GM04504 (cell line): ENCODE measurements at places on chromosomes 3 and 15.

DNA sequence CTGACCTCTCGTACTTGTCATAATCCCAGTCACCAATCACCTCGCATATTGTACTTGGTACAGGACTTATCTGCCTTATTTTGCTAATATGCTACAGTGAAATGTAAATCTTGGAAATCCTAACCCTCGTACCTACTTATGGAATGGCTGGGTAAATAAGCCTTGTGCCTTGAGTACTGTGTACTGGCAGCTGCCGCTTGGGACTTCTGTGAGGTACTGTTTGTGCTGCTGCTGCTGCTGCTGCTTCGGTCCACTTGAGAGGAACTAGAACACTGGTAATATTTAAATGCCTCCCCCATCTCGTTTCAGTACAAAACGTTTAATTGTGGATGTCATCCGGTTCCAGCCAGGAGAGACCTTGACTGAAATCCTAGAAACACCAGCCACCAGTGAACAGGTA lies 42.5 kb upstream of the CRTC3 start:
- DNase-seq: no peak

- no peak for DNase-seq
Measured at GRCh38 chr3:37139567-37140052, 34.8 kb downstream of the LRRFIP2 start.

DNA sequence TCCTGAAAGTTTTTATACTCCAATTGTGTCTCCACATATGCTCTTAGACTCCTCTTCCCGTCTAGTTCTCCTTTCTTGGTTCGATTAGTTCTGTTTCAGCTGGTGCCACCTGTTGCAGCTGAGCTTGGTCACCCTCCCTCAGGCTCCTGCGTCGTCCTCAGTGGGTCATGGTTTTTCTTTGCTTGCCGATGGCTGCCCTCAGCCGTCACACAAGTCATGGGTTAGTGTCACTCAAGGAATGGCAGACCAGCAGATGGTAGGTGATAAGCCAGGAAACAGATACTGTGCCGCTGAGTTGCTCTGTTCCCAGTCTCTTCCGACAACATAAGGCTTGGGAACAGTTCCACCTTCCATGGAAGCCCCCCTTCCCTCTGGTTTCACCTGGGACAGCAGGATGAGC lies 109.9 kb downstream of the IGF1R start:
- DNase-seq: no peak

DNA sequence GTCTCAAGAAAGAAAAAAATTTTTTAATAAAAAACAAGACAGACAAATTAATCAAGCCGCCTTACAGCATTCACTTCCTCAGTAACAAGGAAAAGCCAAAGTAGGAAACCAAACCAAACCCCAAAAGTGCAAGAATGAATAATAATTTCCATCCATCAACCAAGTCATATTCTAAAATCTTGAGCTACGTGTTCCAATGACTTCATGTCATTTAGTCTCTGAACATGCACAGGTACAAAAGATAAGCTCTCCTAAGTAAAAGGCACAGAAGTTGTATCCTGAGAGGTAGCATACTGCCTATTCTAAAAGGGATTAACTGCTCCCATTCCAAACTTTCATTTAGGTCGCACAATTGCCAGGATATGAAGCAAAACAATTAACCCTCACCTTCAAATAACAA lies 29.7 kb downstream of the SLC4A7 start:
- DNase-seq: no peak

DNA sequence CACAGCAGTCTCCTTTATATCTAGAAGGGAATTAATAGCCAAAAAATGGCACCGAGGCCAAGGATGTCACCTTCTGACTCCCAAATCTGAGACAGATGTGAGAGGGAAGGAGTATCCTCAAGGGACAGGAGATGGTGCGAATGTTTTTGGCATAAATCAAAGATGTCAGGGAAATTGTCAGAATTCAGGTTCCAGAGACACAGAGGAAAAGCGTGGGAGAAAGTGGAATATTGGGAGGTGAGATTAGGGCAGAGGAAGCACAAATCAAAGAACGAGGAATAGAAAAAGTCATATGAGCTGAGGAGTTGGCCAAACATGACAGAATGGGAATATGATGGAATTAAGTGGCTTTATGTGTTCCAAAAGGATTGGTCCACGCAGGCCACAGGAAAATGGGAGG lies 6.0 kb downstream of the CCR5AS start:
- no peak for DNase-seq

DNA sequence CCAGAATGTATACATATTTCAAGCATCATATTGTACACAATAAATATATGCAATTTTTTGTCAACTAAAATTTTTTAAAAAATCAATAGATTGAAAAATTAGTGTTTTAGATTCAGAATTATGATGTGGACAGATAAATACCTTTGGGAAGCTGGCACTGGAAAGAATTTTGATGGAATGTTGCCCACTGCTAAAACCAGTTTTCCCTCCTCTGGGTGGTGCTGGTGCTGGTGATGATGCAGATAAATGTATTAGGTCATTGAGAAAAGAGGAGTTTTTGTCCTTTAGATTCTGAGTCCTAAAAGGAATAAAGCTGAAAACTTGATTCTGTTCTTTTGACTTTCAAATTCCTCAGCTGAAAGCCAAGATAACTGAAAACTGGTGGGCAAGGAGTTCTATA lies 56.0 kb upstream of the SUCLG2 start:
- no peak for DNase-seq

DNA sequence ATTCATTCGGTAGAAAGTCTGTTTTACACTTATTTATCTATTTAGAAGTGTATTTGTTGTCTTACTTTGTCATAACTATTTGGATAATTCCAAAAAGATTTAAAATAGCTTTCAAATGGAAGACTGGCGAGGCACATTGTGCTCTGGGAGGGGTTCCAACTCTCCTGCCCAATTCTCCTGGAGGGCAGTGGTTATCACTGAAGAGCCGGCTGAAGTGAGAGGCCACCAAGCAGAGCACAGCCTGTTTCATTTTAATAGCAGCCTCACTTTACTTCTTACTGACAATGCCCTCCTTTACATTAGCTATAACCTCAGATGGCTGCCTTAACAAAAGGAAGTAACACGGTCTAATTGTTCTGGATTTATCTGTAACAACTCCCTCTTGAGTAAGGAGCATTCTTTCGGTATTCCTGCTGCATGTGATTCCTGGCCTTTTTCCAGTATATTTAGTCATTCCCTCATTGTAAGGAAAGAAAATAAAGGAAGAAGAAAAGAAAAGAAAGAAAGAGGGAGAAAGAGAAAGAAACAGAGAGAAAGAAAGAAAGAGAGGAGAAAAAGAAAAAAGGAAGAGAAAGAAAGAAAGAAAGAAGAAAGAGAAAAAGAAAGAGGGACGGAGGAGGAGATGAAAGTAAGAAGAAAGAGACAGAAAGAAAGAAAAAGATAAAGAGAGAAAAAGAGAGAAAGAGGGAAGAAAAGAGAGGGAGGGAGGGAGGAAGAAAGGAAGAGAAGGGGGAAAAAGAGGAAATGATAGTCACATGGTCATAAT lies 339.8 kb upstream of the WNT5A start:
- DNase-seq: no peak

DNA sequence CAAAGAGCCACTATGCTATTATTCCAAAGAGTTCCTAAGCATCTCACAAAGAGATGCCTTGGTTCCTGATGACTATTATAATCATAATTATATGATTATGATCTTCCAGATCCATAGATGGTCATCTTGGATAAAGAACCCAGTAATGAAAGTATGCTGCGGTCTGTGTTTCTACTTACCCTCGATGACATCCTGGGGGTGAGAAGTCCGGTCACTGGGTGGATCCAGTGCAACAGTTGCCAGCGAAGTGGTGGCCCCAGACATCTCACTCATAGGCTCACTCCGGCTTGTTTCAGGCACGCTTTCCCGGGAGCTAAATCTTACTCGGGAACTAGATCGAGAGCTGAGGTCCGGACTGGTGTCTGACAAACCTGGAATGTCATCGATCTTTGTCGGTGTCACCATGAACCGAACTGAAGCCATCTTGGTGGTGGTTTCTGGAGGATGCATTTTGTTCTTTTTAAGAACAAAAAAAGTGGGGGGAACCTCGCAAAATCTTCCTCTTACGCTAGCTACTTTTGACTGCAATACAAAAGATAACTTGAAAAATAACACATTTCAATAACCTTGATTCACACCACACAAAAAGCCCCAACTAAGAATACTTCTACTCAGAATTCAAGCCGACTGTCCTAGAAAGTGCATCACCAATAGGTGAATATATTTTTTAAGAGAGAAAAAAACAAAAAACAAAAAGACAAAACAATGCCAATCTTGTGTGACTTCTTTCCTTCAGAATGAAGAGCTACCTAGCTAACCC lies 1.2 kb downstream of the SLC12A6 start:
- DNase-seq: no peak

DNA sequence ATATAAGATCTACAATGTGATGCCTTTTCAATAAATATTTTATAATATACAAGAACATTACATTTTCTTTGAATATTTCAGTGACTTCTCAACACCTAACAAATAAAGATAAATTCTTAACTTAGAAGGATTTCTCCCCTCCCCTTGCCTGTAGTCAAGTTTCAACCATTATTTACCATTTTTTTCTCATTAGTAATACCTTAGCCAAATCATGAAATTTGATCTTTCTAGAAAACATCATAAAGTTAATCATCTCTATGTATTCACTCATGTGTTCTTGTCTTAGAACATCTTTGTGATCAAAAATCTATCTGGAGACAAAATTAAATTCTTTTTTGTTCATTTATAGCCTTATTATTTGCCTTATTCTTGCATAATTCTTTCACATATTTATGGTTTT lies 1201.8 kb upstream of the EPHA6 start:
- no peak for DNase-seq
